ENCODE measurements at places on chromosomes 13 and 19. TPM values are rescaled to one million over a fixed set of nuclear protein-coding genes. Genes with fewer than 3 reads are reported as not detected.

Gene CD70
- 21.4 TPM for total RNA-seq

Gene TMEM221
- total RNA-seq, result not detected

DNA sequence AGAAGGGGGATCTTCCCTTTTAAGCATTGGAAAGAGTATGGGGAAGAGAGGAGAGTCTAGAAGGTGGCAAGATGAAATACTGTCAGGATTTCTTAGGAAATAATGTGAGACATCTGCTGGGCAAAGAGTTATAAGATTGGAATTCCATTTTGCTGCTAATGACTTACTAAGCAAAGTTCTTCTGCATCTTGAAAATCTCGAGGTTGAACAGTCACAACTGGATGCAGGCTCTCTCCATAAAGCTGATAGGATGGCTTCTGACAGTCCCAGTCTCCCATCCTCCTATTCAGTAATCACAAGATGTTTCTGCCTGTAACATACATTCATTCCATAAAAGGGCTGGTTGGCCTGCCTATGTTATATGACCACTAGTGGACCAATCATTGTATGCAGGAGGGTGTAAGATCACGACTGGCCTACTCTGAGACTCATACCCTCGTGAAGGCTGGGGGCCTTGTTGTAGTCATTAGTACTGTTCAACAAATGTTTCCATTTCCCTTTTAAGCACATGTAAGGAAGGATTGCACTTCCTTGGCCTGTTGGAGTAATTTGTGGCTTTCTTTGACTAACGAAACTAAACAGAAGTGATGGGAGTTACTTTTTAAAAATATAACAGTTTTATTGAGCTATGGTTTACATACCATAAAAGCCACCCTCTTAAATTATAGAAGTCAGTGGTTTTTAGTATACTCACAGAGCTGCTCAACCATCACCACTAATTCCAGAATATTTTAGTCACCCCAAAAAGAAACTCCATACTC is 45.0 kb upstream of the TDRD3 start:
- no peak for DNase-seq

- DNase-seq, result peak; percentile 39
Measured at GRCh38 chr19:16851031-16851712, 22.0 kb downstream of the SIN3B start.

- no peak for DNase-seq
Measured at GRCh38 chr13:51698352-51698751, 105.6 kb downstream of the DHRS12 start.

DNA sequence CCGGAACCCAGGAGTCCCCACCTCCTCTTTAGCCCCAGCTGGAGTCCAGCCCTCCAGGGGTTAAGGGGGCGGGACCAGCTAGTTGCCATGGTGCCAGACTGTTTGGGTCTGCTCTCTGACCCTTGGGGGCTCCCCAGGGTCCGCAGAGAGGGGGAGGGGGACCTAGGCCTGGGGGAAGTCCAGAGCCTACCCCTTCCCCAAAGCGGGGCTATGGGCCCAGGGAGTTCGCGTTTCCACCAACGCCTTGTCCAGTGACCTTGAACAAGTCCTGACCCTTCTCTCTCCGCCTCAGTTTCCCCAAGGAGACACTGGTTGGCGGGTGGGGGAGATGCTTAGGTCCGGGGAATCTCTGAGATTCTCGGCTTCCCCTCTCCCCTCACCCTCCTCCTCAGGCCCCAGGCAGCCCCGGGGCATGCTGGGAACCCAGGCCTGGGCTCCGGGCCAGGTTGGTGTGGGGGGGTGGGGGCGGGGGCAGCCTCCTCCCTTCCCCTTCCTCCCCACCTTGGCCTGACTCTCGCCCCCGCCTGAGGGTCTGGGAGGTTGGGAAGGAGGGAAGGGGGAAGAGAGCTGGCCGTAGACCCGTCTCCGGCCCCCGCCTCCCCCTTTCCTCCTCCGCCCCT is 2.6 kb upstream of the SPACA6 start:
- DNase-seq, result no peak

Data from kidney epithelial cell (primary cell).